Retina (tissue), 1 donor: ENCODE measurements at places on chromosomes 2 and 18.

DNA sequence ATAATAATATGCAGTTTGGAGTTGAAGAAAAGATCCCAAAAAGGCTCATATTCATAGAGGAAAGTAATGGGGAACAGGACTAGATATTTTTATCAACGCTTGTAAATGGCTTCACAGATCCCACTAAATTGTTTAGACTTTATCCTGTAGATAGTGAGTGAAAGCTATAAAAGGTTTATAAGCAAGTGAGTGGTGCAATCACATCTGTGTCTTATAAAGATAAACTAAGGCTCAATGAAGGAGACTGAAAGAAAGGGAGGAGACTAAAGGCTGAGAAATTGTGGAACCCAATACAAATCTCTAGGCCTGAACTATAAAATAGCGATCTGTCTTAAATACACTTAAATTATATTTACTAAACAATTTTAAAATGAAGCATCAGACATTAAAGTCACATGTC lies 7.7 kb downstream of the SP3 start:
- DNase-seq: no peak

DNA sequence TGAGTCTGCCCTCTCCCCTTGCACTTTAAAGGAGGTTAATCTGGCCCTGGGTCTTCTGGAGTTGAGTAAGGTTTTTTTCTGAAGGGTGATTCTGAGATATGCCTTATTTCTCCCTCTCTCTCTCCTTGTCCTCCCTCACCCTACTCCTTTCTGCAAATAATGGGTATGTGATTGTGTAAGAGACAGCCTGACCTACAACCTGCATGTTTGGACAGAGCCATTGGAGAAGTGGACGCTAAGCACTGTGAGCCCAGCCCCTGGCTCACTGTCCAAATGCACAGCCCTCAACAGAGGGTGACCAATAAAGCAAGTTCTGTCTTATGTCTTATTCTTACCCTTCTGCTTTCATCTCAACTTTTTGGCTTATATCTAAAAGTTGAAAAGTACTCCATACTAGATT lies 71.5 kb downstream of the SPP2 start:
- DNase-seq: no peak

DNA sequence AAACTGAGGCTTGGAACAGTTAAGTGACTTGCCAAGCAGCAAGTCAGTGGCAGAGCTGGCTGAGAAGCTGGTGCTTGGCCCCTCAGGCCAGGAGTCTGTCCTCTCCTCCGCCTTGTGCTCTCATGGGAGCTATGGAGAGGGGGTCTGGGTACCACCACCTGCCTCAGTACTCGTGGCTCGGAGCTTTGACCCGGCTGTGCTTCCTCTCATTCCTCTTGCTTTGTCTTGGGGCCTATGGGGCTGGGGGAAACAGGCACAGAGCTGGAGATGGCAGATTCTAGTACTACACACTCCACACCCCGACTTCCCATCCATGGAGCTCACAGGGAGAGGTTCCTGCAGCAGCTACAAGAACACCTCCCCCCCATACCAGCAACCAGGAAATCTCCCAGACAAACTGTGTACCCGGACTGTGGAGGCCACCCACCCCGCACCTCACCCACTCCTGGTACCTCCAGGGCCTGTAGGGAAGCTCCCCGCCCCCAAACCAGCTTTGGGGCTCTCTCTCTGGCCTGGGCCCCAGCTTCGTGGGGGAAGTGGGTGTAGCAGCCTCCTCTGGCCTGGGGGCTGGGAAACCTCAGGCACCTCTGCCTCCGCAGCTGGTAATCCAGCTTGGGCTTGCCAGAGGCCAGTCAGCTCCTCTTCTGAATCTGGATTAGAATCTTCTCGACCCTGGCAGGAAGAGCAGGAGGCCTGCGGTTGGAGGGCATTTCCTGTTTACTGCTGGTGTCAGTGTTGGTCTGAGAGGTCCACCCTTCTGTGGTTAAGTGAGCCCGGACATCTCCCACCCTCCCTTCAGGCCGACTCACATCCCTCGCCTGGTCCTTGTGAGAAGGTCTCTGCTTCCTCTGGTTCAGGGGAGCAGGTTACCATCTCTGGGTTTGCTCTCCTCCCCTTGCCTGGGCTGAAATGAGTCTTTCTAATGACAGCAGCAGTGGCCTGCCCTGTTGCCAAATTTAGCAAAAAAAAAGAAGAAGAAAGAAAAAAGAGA lies 22.3 kb upstream of the RHOB start:
- no peak for DNase-seq

DNA sequence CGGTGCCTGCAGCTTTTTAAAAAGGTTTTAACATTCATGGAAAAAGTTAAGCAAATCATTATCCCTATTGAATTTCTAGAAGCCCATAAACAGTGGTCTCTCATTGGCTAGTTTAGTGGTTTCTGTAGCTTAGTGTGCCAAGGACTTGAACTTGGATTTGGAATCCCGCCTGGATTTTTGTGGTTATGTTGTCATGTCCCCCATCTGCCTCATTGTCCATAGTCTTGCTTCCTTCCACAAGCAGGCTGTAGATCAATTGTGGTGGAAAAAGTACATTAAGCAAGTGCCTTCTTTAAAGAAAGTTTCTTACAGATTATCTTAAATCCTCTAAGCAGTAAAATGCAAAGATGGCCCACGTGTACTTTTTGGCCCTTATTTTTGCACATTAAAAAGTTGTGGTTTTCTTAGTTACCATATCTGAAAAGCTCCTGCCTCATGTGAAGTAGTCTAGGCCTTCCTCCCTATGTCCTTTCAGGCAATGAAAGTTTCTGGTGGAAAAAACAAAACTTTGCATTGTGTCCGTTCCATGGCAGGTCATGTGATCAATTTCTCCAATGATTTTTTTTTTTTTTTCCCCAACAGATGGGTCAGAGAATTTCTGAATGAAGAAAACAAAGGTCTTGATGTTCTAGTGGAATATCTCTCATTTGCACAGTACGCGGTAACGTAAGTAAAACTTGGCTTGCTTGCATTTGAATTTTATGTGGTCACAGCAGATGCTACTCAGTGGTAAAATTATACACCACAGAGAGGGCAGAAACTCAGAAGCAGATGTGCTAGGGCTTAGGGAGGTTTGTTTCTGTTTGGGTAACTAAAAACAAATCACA lies 158.9 kb downstream of the PRPF40A start:
- DNase-seq: no peak

DNA sequence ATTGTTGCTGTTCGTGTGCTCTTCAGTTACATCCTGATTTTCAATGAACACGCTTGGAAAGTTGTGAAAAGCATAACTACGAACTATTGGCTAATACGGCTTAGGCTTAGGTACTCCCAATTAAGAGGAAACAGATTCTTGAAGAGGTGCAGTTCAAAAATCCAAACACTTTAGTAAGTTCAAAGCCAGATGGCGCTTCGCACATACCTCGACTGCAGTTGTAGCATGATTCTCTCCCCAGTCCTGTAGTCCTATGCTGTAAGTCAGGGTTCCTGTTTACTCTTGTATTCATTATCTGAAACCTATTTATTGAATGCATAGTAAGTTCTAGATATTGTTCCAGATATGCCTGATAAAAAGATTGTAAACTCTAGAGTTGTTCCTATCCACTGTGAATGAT lies 165.2 kb downstream of the TRIB2 start:
- DNase-seq: no peak
